Heart left ventricle (tissue), 16 donors: ENCODE measurements at places on chromosomes 5 and 9. TPM values are rescaled to one million over a fixed set of nuclear protein-coding genes. Genes with fewer than 3 reads are reported as not detected.

DNA sequence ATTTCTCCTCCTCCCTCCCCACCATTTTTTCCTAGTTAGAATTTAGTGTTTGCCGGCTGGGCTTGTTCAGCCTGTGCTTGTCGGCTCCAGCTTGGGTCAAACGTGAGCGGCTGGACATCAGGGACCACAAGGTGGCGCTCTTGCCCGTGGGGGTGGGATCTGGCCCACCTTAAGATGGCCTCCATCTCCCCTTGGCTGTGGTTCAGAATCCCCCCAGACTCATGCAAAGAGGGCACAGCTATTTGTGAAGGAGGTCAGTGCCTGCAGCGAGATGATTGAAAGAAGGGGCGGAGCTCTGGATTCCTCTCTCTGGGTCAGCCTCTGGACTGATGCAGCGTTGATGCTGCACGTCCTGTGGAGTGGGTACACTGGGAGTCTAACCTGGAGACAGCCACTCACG lies 283.3 kb upstream of the TUT7 start:
- peak; percentile 24 for DNase-seq

DNA sequence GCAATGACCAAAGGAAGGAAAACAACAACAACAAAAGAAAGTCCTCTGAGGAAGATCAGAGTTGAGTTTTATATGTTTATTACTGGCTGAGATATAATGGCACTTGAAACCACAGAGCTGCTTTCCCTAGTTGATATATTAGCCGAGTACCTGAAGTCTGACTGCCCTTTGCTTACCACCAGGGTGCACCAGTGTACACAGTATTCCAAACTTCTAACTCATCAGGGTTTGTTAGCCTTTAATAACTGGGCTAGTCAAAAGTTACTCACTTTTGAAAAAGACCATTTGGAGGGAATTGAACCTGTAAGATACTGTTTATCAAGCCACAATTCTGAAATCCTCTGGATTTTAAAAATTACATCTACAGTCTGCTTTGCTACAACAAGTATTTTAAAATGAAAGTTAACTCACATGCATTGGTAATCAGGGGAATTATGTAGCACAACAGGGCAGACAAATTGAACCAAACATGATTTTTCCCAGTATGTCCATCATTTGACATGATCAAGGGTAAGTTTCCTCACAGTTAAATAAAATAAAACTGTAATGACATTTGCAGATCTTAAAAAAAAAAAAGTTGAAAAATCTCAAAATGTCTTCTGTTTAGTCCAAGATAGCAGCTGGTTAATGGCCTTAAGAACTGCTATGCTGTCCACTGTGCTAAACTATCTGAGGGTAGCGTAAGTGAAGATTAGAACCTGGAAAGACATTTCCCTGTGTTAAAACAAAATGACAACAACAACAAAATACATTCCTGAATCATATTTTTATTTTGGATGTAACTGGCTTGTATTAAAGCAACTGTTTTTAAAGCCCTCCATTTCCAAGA lies 57.3 kb upstream of the C6 start:
- DNase-seq, result peak; percentile 43

- DNase-seq, result no peak
These were observed 64.7 kb downstream of the CSF2 start for GRCh38 chr5:132138260-132138659.

- no peak for DNase-seq
These were observed 230.7 kb downstream of the NR3C1 start for GRCh38 chr5:143172739-143173138.

- no peak for DNase-seq
These were observed 23.8 kb downstream of the TYRP1 start for GRCh38 chr9:12716823-12717600.

- DNase-seq, result no peak
These were observed 27.2 kb downstream of the FBXW2 start for GRCh38 chr9:120765910-120766425.

- DNase-seq, result no peak
These were observed 138.4 kb downstream of the C9orf152 start for GRCh38 chr9:110069326-110070248.

DNA sequence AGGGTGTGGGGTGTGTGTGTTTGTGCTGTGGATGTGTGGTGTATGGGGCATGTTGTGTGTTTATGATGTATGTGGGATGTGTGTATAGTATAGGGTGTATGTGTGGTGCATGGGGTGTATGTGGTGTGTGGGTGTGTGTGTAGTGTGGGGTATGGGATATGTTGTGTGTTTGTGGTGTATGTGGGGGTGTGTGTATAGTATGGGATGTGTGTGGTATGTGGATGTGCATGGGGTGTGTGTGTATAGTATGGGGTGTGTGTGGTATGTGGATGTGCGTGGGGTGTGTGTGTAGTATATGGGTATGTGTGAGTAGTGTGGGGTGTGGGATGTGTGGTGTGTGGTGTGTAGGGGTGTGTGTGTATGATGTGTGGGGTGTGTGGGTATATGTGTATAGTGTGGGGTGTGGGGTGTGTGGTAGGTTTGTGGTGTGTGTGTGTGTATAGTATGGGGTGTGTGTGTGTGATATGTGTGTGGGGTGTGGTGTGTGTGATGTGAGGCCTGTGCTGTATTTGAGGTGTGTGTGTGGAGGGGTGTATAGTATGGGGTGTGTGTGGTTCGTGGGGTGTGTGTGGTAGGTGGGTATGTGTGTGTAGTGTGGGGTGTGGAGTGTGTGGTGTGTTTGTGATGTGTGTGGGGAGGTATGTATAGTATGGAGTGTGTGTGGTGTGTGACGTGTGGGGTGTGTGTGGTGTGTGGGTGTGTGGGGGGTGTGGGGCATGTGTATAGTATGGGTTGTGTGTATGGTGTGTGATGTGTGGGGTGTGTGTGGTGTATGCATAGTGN lies 10.5 kb downstream of the ECSCR start:
- DNase-seq, result no peak

GRCh38 chr9:86168256-86168655 lies 68.9 kb upstream of the GOLM1 start:
- no peak for DNase-seq

GRCh38 chr5:132788508-132788907 lies 11.5 kb upstream of the SEPTIN8 start:
- no peak for DNase-seq

DNA sequence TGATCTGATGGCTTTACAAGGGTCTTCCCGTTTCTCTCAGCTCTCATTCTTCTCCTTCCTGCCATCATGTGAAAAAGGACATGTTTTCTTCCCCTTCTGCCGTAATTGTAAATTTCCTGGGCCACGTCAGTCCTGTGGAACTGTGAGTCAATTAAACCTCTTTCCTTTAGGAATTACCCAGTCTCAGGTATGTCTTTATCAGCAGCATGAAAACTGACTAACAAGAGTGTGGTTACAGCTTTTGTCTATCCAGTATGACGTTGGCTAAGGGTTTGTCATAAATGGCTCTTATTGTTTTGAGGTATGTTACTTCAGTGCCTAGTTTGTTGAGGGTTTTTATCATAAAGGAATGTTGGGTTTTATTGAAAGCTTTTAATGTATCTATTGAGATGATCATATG lies 501.6 kb downstream of the CAAP1 start:
- DNase-seq, result no peak

C9orf57 gene
- not detected for polyA plus RNA-seq

PCDHGA1 gene
- polyA plus RNA-seq, result 1.3 TPM

REEP2 gene
- polyA plus RNA-seq, result 2.8 TPM

PRDM9 gene
- polyA plus RNA-seq, result not detected

MARCOL gene
- polyA plus RNA-seq, result not detected

GFI1B gene
- polyA plus RNA-seq, result 0.11 TPM

GPSM1 gene
- polyA plus RNA-seq, result 80.2 TPM

GHR gene
- polyA plus RNA-seq, result 3.4 TPM
